ENCODE measurements at places on chromosomes 2 and 18.

GRCh38 chr18:58960946-58961722 is 96.5 kb downstream of the ZNF532 start:
- DNase-seq = no peak

GRCh38 chr2:199851501-199851810 is 464 bp upstream of the FTCDNL1 start:
- DNase-seq = no peak

GRCh38 chr18:39838831-39839230 is 2116.2 kb upstream of the PIK3C3 start:
- no peak for DNase-seq

DNA sequence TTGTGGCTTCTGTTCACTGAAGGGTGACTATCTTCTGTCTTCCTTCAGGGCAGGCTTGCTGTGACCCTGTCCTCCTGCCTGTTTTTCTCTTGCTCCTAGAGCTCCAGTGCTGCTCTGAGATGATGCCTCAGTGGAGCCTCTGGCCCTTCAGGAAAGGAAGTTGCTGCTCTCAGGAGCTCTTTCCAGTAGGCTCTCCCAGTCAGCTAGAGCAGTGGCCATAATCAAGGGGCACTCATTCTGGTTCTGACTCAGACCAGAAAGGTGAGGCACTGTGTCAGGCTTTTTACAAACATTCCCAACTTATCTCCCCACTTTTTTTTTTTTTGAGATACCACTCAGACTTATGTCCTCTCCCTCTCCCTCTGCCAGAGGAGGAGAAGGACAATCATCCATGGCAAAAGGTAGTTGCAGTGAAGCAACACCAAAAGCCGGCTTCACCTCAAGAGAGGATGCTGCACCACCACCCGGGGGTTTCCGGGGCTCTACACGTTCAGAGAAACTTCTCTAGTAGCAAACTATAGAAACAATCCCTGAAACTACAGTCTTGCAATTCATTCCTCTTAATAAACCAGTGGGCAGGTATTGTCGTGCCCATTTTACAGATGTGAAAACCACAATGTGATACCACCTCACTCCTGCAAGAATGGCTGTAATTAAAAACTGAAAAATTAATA is 115.4 kb downstream of the ACTR3 start:
- no peak for DNase-seq

- DNase-seq = no peak
These were observed 95.5 kb upstream of the EML6 start for GRCh38 chr2:54627973-54628372.

- DNase-seq = no peak
These were observed 27.7 kb upstream of the TRAPPC8 start for GRCh38 chr18:31970617-31971016.

All from central memory CD4-positive, alpha-beta T cell (primary cell).